Aorta (tissue), 5 donors: ENCODE measurements at places on chromosomes 2 and 18.

DNA sequence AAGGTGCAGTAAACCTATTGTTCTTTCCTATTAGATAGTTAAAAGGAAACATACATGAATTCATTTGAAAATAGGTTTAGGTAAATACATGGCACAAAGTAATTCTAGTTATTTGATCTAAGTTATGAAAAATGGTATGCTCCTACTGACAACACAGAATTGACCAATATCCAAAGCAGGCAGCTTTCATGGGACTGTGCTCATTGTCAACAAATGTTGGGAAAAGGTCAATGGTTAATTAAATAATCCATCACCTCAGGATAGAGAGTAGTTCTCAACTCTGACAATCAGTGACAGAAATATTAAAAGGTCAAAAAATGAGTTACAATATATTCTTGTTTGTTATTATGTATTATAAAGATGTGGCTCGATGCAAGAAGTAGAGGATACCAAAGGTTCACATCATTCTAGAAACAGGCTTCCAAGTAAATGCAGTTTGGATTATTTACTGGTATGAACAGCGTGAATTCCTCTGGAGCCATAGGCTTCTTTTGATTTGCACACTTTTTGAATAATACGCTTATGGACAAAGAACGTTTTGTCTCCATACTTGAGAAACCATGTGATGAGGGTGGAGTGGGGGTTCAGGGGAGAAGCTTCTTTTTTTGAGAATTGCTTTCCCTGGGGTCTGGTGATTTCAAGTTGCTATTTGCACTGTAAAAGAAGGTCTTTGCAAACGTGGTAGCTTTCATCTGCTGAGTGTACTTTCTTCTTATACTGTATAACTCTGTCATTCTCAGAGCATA lies 422.0 kb upstream of the ZEB2 start:
- peaks cover 7% of the 10 kb centered on the region for H3K4me1 ChIP-seq
- no peaks in the 10 kb centered on the region for H3K27me3 ChIP-seq
- H3K36me3 ChIP-seq, result no peaks in the 10 kb centered on the region
- no peak for DNase-seq

- peak overlapping the region; percentile 21 for H3K4me3 ChIP-seq
- no peaks in the 10 kb centered on the region for H3K36me3 ChIP-seq
- H3K4me1 ChIP-seq, result peaks cover 5% of the 10 kb centered on the region
- H3K27ac ChIP-seq, result peak overlapping the region; percentile 100
- H3K27me3 ChIP-seq, result no peaks in the 10 kb centered on the region
Observed at GRCh38 chr2:88628571-88628939, 1.3 kb upstream of the EIF2AK3 start.

DNA sequence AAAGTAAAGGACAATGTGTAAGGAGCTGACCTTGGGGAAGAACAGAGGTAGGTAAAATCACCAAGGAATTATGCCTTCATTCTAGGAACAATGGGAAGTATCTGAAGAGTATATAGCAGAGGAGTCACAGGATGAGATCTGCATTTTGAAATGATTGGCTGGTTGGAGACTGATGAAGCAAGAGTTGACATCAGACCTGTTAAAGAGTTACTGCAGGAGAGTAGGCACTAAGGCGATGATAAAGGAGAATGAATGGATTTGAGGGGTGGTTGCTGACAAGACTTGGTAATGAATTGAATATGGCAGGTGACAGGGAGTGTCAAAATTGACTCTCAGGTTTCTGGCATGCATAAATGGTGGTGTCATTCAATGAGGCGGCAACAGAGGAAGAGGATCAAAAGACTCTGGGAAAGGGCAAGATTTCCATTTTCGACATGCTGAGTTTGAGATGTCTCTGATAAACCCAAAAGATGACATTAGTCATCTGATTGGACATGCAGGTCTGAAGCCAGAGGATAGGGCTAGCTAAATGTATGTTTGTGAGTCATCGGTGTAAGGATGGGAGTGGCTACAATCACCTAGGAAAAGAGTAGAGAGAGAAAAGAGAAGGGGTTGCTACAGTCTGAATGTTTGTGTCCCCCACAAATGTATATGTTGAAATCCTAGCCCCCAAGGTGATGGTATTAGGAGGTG lies 236.5 kb downstream of the DYM start:
- no peaks in the 10 kb centered on the region for H3K27me3 ChIP-seq
- H3K27ac ChIP-seq, result no peak overlapping the region
- DNase-seq, result no peak
- no peaks in the 10 kb centered on the region for H3K36me3 ChIP-seq

- no peak for DNase-seq
- no peak overlapping the region for H3K27ac ChIP-seq
- H3K36me3 ChIP-seq, result no peaks in the 10 kb centered on the region
- H3K27me3 ChIP-seq, result no peaks in the 10 kb centered on the region
Observed at GRCh38 chr2:126932529-126932928, 33.8 kb downstream of the TEX51 start.
